ENCODE measurements at places on chromosomes 4 and X. TPM values are rescaled to one million over a fixed set of nuclear protein-coding genes. Genes with fewer than 3 reads are reported as not detected.

DNA sequence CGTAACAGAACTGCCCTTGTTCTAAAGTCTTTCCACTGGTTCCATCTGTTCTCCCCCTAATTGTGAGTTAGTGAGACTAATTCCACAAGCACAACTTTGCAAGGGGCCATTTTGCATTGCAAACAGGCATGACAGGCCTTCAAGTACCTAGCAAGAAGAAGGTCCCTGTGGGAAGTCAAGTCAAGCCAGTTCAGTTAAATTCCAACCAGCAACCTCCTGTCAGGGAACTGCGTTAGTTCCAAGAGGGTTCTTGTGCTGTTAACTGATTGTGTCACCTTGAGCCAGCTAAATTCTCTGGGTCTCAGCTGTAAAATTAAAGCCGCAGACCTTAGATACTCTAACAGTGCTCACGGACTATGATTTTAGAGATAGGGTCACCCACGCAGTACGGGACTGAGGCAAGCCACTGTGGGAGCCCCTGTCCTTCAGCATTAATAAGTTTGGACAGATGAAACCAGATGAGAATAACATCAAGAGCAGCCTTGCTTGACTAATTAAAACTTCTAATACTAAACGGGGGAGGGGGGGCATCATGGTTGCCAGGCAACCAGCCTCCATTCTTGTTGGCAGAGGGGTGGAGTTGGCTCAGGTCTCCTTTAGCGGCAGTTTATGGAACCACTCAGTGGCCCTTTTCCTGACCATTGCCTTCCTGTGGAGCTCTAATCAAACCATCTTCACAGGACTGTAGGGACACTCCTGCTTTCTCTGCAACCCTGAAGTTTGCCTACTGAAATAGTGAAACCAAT, 24.1 kb upstream of the TMEM150C start:
- DNase-seq: no peak
- peaks cover 6% of the 10 kb centered on the region for H3K27me3 ChIP-seq
- no peaks in the 10 kb centered on the region for H3K36me3 ChIP-seq

DNA sequence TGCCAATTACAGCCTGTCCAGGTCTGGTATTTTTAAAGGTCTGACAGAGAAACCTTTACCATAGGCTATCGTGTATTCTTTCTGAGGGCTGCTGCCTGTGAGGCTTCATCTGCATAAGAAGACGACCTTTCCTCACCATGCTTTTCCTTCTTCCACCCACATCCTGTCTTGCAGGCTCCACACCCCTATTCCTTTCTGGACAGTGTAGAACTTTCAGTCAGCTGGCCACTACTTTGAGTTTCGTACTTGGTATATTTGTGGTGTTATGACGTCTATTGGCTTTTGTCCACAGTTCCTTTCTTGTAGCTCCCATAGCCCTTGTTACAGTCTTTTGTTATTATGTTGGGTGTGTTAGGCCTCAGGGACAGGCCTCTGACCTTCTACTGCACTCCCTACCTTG, 311.4 kb downstream of the RAPGEF2 start:
- H3K4me3 ChIP-seq: no peak overlapping the region
- H3K27ac ChIP-seq: no peak overlapping the region
- no peaks in the 10 kb centered on the region for H3K36me3 ChIP-seq
- H3K4me1 ChIP-seq: no peaks in the 10 kb centered on the region
- H3K27me3 ChIP-seq: peaks cover 5% of the 10 kb centered on the region

- no peak for DNase-seq
- H3K27me3 ChIP-seq: peaks cover 10% of the 10 kb centered on the region
- H3K36me3 ChIP-seq: no peaks in the 10 kb centered on the region
- H3K4me1 ChIP-seq: no peaks in the 10 kb centered on the region
- no peak overlapping the region for H3K4me3 ChIP-seq
These were observed 27.9 kb upstream of the ZCCHC12 start for GRCh38 chrX:118795528-118796280.

DNA sequence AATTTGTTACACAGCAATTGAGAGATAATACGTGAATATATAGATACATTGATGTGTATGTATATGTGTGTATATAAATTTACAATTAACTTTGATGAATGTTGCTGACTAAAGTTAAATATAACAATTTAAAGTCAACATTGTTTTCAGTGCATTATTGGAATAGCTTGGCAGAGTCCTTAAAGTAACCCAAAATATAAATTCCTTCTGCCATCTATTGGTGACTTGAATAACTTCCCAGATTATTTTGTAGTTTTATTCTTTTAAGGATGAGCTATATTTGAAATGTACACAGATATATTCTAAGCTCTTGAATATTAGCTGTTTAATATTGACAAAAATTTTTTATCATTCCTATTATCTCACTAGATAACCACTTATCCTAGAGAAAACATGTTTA, 298.2 kb upstream of the FSTL5 start:
- H3K4me3 ChIP-seq: no peak overlapping the region
- no peak overlapping the region for H3K27ac ChIP-seq
- no peaks in the 10 kb centered on the region for H3K4me1 ChIP-seq
- H3K27me3 ChIP-seq: no peaks in the 10 kb centered on the region

PRKG2 gene
- total RNA-seq: 0.14 TPM

SPON2 gene
- 8.5 TPM for total RNA-seq
